Activated T-helper 2 cell treated with anti-CD3 and anti-CD28 coated beads, Interferon-gamma antibody, Interleukin-2, Interleukin-4, amounts not matched to agents 10 μg/mL and 5 μg/mL and 100 μg/mL, durations not matched to agents 14 hours and 24 hours and 36 hours (primary cell): ENCODE measurements at places on chromosomes 3 and 15. TPM values are rescaled to one million over a fixed set of nuclear protein-coding genes. Genes with fewer than 3 reads are reported as not detected.

Gene TMCO5A
- not detected in 2 replicates for total RNA-seq

Gene JMJD7
- total RNA-seq: 15.7 and 20.0 TPM in 2 replicates

GRCh38 chr3:181493423-181493822 lies 218.3 kb upstream of the SOX2 start:
- no peak overlapping the region for H3K27ac ChIP-seq
- no peaks in the 10 kb centered on the region for H3K27me3 ChIP-seq
- H3K4me3 ChIP-seq: no peak overlapping the region
- H3K4me1 ChIP-seq: no peaks in the 10 kb centered on the region
- no peak for DNase-seq
- H3K36me3 ChIP-seq: no peaks in the 10 kb centered on the region

DNA sequence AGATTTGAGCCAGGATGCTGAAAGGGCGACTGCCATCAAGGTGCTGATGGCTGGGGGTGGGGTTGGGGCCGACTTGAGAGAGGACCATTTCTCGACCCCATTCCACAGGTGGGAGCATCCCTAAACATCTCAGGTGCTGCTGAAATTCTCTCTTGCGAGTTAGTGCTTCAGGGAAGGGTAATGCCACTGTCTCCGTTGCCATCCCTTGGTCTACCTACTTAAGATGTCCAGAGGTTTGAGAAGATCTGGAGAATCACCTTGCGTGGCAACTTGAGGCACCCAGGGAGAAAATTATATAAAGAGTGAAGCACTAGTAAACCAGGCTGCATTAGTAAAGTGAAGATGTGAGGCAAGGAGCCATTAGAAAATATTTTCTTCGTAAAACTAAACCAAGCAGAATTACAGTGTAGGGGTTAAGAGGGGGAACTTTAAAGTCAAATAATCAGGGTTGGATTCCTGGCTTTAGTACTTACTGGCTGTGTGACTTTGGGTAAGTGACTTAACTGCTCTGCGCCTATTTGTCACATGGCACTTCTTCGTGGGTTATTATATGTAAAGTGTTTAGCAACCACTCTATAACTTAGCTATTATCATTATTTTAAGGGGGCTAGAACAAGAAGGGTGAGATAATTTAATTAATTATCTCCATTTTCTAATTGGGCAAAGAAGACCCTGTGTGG lies 662 bp upstream of the RFTN1 start:
- H3K4me3 ChIP-seq: peak overlapping the region; percentile 79
- DNase-seq: no peak
- H3K4me1 ChIP-seq: peaks cover 63% of the 10 kb centered on the region
- peaks cover 25% of the 10 kb centered on the region for H3K36me3 ChIP-seq
- H3K27ac ChIP-seq: peak overlapping the region; percentile 76

DNA sequence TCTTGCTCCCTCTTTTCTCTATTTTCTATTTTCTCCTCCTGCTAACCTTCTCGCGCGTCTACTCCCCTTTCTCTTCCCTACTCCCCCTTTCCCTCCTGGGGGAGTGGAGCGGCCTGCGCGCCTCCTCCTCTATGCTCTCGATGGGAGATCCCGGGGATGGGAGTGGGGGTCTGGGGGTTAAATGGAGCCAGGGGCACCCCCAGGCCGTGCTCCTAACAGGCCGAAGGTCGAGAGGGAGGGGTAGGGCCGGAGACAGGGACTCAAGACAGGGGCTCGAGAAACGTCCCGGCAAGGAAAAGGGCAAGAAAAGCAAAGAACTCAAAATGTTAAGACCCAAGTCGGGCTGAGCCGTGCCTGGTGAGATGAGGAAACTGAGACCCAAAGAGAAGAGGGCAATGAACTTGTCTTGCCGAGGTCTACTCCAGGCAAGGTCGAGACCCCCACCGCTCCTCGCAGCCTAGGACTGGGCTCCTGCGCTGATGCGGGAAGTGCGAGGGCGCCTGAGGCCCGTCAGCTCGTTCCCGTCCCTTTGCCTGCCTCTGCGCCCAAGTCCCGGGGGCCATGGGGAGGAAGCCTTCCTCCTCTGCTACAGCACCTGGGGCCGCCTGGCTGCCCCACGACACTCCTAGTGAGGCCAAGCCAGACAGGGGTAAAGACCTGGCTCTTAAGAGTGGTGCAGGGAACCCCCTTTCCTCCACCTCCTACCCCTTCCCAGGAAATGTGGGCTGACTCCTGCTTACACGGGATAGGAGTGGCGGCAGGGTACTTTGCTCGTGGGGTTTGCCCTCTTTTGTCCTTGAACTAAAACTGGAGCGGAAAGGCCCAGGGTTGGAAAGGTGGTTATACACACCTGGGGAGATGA lies 770 bp upstream of the MEGF11 start:
- peaks cover 7% of the 10 kb centered on the region for H3K4me1 ChIP-seq
- no peak for DNase-seq
- peak overlapping the region; percentile 71 for H3K4me3 ChIP-seq
- H3K36me3 ChIP-seq: no peaks in the 10 kb centered on the region
- peaks cover 74% of the 10 kb centered on the region for H3K27me3 ChIP-seq

DNA sequence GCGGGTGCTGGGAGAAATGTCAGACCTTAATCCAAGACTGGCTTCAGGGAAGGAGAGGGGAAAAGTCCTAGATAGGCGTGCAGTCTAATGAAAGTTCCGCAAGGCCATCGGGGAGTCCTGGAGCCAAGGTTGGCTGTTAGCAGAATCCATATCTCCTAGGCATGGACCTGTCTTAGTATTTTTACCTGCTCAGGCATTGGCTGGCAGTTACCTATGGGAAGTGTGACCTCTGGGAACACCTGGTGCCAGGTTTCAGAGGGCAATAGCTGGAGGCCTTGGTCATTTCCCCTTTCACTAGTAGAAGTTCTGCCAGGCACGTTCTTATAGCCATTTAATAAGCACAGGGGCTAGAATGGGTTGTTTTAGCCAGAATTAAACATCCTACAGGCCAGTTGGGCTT lies 330.8 kb upstream of the SEMA6D start:
- H3K4me1 ChIP-seq: no peaks in the 10 kb centered on the region
- H3K27me3 ChIP-seq: no peaks in the 10 kb centered on the region
- H3K4me3 ChIP-seq: no peak overlapping the region

- no peak overlapping the region for H3K4me3 ChIP-seq
- H3K27me3 ChIP-seq: no peaks in the 10 kb centered on the region
- H3K4me1 ChIP-seq: peaks cover 1% of the 10 kb centered on the region
- H3K36me3 ChIP-seq: peaks cover 79% of the 10 kb centered on the region
- DNase-seq: no peak
These were observed 14.5 kb upstream of the TMEM44 start for GRCh38 chr3:194647747-194648146.
